Central memory CD4-positive, alpha-beta T cell (primary cell): ENCODE measurements at places on chromosomes 6 and 20.
A peak's percentile ranks its signal among the peaks of the same experiment; 100 is the strongest.

GRCh38 chr6:16222826-16223225 lies 15.6 kb upstream of the GMPR start:
- no peak for DNase-seq

GRCh38 chr6:106823732-106824351 lies 150.7 kb downstream of the CD24 start:
- no peak for DNase-seq

DNA sequence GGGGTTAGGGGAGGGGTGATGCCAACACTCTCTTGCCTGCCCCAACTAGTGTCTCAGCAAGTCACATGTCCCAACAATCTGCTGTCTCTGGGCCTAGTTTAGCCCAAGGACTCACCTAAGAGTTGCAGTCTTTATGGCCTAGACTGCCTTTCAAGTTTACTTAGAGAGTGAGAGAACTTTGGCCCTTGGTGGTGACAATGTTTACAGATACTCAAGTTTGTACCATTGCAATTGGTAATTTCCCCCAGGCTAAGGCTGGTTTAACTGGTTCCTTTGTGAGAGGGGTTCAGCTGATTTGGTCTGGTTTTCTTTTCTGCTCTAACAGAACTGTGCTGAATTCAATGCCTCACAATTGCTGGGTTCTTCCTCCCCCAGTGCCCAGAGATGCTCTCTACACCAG lies 1279.9 kb upstream of the EYS start:
- DNase-seq: no peak

- DNase-seq: no peak
Observed at GRCh38 chr20:17044891-17045290, 181.9 kb upstream of the PCSK2 start.

- no peak for DNase-seq
Observed at GRCh38 chr6:72286911-72287311, 335.0 kb upstream of the KCNQ5 start.

- DNase-seq: no peak
Observed at GRCh38 chr6:107132330-107132954, 17.1 kb upstream of the BEND3 start.

DNA sequence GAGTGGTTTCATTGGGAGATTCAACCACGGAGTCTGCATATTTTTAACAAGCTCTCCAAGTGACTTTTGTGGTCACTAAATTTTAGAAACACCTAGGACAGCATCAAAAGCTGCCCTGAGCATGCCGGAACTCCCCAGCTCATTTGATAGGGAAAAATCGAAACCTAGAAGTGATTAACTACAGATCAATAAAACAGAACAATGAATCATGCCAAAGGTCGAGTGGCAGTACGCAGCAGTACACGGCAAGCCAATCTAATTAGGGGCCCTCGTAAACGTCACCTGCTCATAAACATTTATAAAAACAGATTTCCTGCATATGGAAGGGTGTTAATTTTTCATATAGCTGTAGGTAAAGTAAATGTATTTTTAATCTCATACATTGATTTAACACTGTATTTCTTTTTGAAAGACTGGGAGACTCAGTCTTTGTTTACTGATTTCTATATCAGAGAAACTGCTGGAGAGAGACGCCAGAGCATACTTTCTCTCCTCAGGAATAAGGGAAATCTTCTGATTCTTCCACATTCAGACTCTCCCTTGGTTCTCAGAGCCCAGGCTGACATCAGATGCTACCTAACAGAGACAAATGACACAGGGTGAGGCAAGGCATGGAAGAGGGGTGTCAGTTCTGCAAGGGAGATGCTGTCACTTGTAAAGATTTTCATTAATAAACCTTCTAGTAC lies 232.5 kb downstream of the PTPRT start:
- no peak for DNase-seq

GRCh38 chr6:141354191-141354955 lies 778.4 kb upstream of the GJE1 start:
- no peak for DNase-seq

GRCh38 chr6:157274471-157275226 lies 48.7 kb downstream of the TMEM242 start:
- peak; percentile 79 for DNase-seq
